A549 treated with dexamethasone at 1 μM for 4 hours (cell line): ENCODE measurements at places on chromosomes 3 and 15. TPM values are rescaled to one million over a fixed set of nuclear protein-coding genes. Genes with fewer than 3 reads are reported as not detected.

The MB21D2 gene
- 4.9 to 6.0 TPM (median 5.4 TPM) in 5 replicates for total RNA-seq

The PLXND1 gene
- total RNA-seq = 81.9 to 121 TPM (median 103 TPM) in 5 replicates

The SIN3A gene
- total RNA-seq = 27.1 to 39.9 TPM (median 32.3 TPM) in 5 replicates

The TSC22D2 gene
- total RNA-seq = 20.5 to 26.3 TPM (median 23.7 TPM) in 5 replicates

The FHIT gene
- total RNA-seq = 0.41 to 3.3 TPM (median 0.60 TPM) in 5 replicates

The KBTBD13 gene
- total RNA-seq = not detected in 5 replicates

The ZIC1 gene
- 0.02 to 0.14 TPM in 2 of 5 replicates, not detected in the others for total RNA-seq

The ACAD11 gene
- total RNA-seq = 3.9 to 5.2 TPM (median 4.5 TPM) in 5 replicates

The TRIM71 gene
- total RNA-seq = 0.01 TPM in 1 of 5 replicates, not detected in the others

The RBMS3 gene
- 0.64 to 1.4 TPM (median 1.2 TPM) in 5 replicates for total RNA-seq

The NR2F2 gene
- total RNA-seq = 16.2 to 23.8 TPM (median 23.4 TPM) in 5 replicates

The THSD4 gene
- total RNA-seq = 21.1 to 32.4 TPM (median 29.6 TPM) in 5 replicates

The NRG4 gene
- 0.25 to 1.1 TPM (median 0.68 TPM) in 5 replicates for total RNA-seq

The CCDC80 gene
- 47.0 to 76.4 TPM (median 69.6 TPM) in 5 replicates for total RNA-seq

The SLC22A14 gene
- 0.04 to 0.14 TPM (median 0.08 TPM) in 4 of 5 replicates, not detected in the other for total RNA-seq

The B2M gene
- total RNA-seq = 370 to 454 TPM (median 393 TPM) in 5 replicates

The PP2D1 gene
- not detected in 5 replicates for total RNA-seq

The CLDN1 gene
- 17.9 to 24.5 TPM (median 19.9 TPM) in 5 replicates for total RNA-seq

The GOLGA8T gene
- total RNA-seq = 1.1 to 1.9 TPM (median 1.6 TPM) in 5 replicates

The MESP1 gene
- 1.7 to 6.0 TPM (median 4.4 TPM) in 5 replicates for total RNA-seq

The PIK3CB gene
- total RNA-seq = 14.9 to 20.0 TPM (median 18.7 TPM) in 5 replicates

The CCDC54 gene
- not detected in 5 replicates for total RNA-seq

The AHSG gene
- 0.06 to 0.09 TPM (median 0.06 TPM) in 3 of 5 replicates, not detected in the others for total RNA-seq

The KNG1 gene
- total RNA-seq = 0.07 TPM in 1 of 5 replicates, not detected in the others

The RBP2 gene
- total RNA-seq = not detected in 5 replicates
